ENCODE measurements at places on chromosomes 3 and 15.

DNA sequence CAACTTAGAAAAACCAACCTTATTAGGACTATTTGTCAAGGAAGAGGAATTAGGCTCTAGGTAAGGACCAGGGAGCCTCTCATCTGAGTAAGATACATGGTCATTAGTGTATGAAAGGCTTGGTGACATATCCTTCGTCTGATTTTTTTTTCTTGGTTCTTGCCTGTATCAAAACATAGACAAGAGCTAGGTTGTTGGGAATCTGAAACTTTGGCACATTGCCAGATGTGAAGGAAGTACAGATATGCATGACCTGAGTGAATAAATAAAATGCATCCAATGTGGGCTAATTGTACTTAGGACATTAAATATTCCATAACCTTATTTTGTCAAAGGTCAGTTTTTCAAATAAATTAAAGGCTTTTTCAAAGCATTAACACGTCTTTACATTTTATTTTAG lies 151.8 kb downstream of the SYNPR start:
- no peak for DNase-seq

- peak; percentile 93 for DNase-seq
These were observed 101.3 kb downstream of the SENP2 start for GRCh38 chr3:185687271-185687878.

DNA sequence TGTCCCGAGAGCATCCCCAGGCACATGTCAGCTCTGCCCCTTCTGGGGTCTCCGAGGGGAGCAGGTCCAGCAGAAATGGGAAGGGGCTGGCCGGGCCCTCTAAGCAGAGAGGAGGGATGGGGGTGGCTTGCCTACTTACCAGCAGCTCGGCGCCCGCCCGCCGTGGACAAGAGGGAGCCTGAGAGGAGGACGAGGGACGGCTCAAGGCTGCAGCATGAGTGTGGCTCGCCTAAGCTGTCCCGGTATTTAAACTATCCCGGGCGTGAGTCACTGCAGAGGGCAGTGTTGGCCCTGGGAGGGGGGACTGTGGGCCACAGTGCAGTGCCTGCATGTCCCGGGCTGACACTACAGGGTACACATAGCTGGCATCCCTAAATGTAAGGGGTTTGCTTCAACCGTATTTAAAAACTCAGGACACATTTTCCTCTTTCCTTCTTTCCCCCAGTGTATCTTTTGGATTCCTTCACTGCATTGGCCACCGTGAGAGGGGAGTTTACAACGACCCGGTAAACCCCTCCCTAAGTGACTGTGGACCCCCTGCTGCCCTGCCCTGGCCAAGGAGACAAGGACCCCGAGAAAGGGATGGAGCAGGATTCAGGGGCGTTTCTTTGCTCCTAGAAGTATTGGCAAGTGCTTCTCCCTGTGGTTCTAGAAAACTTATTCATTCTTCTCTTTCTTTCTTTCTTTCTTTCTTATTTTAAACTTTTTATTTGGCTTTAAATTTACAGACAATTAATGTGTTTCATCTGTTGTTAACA lies at the start of gene LRRC15:
Gene LRRC15 (minus strand): TSS at position 222 of the 758 bp plus-strand sequence. CDS start 8,700 bp downstream, outside the sequence.
- no peak for DNase-seq

DNA sequence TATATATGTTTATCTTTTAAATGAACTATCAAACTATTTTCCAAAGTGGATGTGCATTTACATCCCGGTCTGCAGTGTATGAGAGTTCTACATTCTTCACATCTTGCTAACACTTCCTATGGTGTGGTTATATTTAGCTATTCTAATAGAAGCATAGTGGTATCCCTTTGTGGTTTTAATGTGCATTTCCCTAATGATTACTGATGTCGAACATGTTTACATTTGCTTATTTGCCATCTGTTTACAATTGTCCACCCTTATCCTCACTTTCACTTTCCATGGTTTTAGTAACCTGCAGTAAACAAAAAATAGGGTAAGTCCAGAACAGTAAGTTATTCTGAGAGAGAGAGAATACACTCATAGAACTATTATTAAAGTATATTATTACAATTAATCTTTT lies 360.5 kb upstream of the NAALADL2 start:
- no peak for DNase-seq

DNA sequence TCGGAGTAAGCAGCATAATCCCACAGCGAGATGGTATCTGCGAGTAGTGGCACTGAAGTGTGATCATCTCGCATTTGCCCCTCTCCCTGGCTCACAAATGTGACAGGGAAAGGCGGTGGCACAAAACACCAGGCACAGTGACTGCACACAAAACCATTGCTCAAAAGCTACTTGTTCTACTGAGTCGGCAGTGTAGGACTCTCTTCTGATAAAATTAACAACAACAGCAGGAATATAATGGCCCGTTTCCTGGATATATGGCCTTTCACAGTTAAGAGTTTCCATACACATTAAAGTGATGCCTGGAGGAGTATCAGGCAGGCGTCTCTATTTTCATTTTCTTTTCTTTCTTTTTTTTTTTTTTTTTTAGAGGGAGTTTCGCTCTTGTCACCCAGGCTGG lies 69.0 kb downstream of the MYO1E start:
- DNase-seq, result no peak

DNA sequence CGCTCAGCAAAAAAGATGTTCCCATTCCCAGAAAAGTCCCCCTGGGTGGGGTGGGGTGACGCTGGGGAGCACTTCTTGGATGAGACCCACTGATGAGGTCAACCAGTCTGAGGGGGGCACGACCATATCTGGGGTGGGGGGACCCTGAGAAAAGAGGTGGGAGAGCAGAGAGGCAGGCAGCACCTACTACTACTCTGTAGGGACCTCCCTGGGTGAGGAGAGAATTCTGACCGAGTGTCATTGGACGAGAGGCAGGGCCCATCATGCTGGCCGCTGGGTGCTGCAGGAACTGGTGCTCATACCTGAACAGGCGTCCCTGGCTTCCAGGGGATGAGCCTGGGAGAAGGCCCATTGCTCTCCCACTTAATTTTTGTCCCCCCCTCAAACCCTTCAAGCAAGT lies 158.8 kb downstream of the KLF13 start:
- DNase-seq, result no peak

GRCh38 chr15:75776065-75776423 lies 63.4 kb upstream of the CSPG4 start:
- DNase-seq, result no peak

DNA sequence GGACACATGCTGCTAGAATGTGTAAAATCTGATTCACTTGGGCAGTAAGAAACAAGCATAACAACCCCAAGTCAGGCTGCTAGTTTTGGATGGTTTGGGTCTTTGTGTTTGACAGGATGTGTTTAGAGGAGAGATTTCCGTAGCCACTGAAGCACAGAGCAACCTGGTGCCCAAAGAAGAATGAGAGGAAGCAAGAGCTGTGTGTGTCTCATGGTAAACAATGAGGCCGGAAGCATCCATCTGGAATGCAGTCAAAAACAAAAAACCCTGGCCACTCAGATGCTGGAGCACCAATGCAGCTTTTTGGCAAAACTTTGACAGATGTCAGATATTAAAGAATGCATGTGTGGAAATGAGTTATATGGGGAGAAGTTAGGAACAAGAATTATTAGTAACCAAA lies 39.4 kb upstream of the SNRK start:
- no peak for DNase-seq

GRCh38 chr3:75262661-75263060 lies 401.5 kb upstream of the FRG2C start:
- DNase-seq, result no peak

- DNase-seq, result no peak
These were observed 60.8 kb upstream of the ARHGEF3 start for GRCh38 chr3:56862352-56863062.

- DNase-seq, result no peak
These were observed at the start of gene PDZRN3 for GRCh38 chr3:73624821-73625665. Gene PDZRN3 (minus strand): TSS chr3:73624941.

- no peak for DNase-seq
These were observed 127.4 kb downstream of the ATP10A start for GRCh38 chr15:25735550-25736384.

DNA sequence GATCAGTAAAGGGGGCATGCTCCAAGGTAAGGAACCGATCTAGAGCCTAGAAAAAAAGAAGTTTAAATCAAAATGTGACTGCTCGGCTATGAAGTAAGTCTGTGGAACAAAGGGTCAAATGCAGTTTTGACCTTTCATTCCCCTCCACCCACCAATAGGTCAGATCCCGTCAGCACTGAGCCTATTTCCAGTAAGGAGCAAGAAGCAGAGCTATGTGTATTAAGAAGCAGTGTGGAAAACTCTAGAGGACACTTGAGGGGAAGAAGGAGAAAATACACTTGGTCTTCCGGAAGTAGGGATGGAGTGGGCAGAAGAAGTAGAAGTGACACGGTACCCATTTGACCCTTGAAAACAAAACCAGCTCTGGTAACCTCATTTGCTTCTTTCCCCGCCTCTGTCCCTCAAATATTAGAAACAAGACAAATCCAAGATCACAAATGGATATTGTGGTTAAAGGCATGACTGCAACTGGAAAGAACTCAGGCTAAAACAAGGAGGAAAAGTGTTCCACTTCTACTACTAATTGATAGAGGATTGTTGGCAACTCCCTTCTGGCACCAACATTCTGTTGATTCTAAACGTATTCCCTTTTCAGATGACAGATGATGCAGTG lies 888.3 kb upstream of the NR2F2 start:
- DNase-seq, result no peak

GRCh38 chr15:48556159-48556897 lies 89.2 kb downstream of the FBN1 start:
- no peak for DNase-seq

GRCh38 chr3:183959214-183959613 lies 58.5 kb downstream of the ABCC5 start:
- DNase-seq, result no peak

- DNase-seq, result no peak
These were observed 290.7 kb upstream of the MDFIC2 start for GRCh38 chr3:70603103-70603502.
